NCI-H446 treated with DMSO at 0.1 percent for 48 hours (cell line): ENCODE measurements at places on chromosomes 11 and 22.

GRCh38 chr11:35316161-35316560, 103.2 kb downstream of the SLC1A2 start:
- no peak for DNase-seq

DNA sequence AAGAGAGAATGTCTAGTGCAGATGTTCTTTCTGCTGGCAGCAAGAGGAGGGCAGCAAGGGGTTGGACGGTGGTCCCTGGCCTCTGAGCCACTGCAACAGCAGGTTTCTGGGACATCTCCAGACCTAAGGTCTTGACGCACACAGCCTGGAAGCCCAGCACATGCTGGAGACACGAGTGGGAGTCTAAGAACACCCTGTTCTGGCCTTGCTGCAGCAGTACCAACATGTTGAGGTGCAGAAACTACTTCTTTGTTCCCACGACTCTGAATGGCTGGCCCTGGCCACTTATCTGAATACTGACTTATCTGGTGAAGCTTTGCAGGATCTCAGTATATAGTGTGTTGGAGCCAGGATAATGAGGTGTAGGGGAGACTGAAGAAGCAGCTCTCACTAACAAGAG, 6.8 kb downstream of the MICAL2 start:
- DNase-seq, result no peak

- no peak for DNase-seq
Measured at GRCh38 chr11:74776546-74776945, 27.9 kb downstream of the RNF169 start.

GRCh38 chr22:19663821-19664355, 50.4 kb upstream of the SEPTIN5 start:
- DNase-seq, result peak; percentile 43

DNA sequence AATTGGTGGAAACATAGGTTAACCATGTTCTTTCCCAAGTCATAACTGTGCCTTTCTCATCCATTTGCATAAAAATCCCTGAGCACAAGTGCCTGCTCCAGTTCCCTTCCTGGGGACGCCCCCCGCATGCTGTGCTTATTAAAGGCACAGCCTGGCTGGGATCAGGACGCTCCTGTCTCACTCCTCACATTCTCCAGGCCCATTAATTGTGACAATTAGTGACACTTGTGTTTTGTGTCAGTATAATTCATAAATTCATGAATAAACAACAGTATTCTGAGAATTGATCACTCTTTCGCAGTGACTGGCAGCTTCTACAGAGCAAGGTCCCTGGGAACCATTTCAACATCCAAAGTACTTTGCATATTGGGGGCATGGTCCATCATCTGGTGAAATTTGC, 1354.4 kb downstream of the TBC1D22A start:
- no peak for DNase-seq

DNA sequence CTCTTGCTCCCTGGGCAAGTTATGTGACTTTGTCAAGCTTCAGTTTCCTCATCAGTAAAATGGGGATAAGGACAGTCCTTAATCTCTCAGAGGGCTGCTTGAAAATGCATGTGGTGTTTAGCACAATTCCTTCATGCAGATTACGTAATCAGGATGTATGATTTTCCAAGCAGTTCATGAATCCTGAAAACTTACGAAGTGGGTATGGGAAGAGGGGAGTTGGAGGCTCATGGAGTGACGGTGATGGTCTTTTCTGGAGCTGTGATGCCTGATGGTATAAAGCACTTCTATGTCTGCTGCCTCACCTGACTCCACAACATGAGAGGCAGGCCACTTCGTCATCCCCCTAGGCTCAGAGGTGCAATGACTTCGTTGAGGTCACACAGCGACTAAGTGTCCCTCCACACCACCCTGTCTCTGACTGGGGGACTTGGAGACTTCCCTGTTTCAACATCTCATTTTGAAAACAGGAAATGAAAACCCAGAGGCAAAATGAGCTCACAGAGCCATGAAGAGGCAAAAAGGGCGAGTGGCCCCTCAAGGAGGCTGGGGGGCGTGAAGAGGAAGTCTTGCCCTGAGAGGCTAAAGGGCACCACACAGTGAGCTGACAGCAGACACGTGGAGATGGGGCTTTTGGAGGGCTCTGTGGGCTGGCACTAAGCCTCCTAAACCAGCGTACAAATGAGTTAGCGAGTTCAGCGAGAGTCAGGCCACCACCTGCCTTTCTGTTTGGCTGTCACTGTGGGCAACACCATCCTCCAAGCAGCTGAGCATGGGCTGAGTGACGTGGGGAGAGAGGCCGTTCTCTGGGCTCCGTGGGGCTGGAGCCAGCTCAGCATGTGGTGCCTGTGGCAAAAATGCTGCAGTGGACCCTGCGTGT, 10.1 kb downstream of the MCM5 start:
- no peak for DNase-seq

GRCh38 chr11:7253800-7254199, 2.1 kb downstream of the SYT9 start:
- DNase-seq, result no peak

DNA sequence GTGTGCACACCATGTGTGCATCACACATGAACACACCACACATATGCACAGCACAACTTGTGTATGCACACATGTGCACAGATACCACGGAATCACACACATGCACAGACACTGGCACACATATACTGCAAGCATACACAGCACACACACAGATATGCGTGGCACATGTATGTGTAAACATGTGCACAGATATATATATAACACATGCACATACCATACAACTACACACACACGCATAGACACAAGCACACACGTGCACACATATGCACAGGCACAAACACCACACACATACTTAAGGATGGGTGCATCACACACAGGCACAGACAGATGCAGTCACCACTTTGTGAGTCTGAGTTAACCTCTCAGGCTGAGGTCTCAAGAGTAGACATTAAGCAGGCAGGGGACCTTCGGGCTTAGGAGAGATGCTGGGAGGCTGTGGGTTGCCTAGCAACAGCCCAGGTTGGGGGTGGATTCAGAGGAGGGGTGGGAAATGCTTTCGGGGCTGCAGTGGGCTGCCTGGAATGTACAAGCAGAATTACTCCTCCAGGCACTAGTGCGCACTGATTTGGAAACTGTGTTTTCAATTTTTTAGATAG, 82.9 kb downstream of the MYO18B start:
- DNase-seq, result no peak

DNA sequence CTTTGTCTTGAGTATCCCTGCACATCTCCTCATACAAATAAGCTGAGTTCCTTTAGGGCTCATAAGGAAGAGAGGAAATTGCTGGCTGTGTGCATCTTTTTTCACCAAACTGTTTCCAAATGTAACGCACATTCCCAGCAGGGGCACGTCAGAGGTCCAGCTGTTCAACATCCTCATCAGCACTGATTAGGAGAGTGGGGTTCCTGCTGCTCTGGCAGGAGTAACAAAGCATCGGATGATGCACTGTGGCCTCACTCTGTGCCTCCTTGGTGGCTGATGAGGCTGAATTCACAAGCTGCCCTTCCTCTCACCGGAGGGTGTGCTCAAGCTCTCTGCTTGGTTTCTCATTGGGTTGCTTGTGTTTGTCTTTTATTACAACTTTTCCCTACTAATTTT, 35.5 kb upstream of the SLC25A1 start:
- no peak for DNase-seq

DNA sequence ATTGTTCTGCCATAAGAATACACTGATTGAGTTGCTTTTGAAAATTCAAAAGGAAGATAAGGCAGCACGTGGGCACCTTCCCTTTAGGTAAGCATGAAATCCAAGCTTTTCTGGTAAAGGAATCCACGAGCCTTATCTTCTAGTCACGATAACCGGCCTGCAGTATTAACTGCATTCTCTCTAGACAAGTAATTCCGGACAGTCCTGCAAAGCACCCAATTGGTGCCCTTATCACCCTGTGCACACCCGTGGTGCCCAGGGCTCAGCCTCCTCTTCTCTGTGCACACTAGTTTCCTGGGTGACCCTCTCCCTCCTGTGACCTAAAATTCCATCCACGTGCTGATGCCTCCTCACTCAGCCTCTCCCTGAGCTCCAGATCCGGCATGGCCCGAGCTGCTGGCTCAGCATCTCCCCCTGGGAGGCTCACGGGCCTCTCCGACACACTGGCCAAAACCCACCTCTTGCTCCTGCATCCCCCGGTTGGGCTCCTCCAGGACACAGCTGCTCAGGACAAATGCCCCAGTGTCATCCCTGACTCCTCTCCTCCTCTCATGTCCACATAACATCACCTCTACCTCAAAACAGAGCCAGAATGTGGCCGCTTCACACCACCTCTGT, 63.7 kb downstream of the PACSIN2 start:
- no peak for DNase-seq

GRCh38 chr11:30735946-30736345, 149.8 kb upstream of the MPPED2 start:
- DNase-seq, result no peak

- DNase-seq, result no peak
Measured at GRCh38 chr11:62959422-62959980, 25.3 kb downstream of the SLC22A6 start.

GRCh38 chr11:16126362-16126761, 230.0 kb downstream of the SOX6 start:
- DNase-seq, result no peak

DNA sequence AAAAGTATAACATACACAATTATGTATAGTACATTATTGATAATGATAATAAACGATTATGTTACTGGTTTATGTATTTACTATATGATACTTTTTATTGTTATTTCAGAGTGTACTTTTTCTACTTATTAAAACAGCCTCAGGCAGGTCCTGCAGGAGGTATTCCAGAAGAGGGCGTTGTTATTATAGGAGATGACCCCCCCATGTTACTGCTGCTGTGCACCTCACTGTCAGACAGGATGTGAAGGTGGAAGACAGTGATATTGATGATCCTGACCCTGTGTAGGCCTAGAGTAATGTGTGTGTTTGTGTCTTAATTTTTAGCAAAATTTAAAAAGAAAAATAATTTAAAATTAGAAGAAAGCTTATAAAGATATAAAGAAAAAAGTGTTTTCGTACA, 57.6 kb downstream of the REXO2 start:
- no peak for DNase-seq

GRCh38 chr11:78647986-78648875, 73.6 kb upstream of the NARS2 start:
- DNase-seq, result no peak

DNA sequence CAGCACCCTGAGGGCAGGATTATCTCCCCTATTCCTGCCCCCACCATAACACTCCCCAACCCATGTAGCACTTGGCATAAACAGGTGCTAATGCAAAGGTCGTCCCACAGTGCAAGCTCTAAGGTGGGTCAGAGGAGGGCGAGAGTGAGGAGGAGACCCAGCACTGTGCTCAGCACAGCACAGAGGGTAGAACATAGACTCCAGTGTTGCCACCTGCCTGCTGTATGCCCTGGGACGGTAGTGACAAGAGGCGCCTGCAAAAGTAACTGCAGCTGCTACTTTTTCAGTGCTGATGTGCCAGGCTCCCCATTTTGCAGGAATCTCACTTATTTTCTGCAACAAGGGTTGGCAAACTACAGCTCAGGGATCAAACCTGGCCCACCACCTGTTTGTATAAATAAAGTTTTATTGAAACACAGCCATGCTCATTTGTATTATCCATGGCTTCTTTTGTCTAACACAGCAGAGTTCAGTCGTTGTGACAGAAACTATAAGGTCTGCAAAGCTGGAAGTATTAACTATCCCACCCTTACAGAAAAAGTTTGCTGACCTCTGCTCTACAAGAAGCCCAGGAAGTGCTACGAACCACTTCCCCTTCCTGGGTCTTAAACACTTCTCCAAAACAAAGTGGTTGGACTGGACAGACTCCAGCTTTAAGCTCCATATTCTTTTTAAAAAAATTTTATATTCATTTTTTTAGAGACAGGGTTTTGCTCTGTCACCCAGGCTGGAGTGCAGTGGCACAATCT, 16.9 kb upstream of the CDC42BPG start:
- no peak for DNase-seq

DNA sequence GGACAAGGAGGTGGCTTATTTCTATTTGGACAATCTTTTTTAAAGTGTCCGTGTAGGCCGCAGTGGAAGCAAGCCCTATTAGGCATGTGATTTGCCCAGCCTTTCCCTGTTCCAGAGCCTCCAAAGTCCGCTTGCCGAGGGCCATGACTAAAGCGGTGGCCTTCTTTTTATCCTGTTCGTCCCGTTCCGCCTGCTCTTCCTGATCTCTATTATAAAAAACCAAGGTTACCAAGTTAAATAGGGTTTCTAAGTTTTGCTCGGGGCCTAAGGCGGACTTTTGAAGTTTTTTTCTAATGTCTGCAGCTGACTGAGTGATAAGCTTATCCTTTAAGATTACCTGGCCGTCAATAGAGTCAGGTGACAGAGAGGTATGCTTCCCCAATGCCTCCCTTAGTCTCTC, 21.6 kb upstream of the MUC15 start:
- no peak for DNase-seq

DNA sequence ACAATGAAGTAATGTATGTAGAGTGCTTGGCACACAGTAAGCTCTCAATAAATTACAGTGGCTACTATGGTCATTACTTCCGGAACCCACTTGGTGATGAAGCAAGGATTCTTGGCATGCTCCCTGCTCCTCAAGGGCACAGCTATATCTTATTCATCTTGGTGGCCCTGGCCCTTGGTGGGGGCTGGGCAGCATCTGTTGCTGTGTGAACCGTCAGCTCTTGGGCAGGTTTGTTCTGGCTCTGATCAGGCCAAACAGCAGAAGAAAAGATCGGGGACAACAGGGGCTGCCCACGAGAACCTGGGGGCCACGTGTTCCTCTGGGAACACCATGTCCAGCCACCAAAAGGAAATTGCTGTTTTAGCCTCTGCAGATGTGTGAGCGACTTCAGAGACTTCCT, 136.9 kb upstream of the SYT13 start:
- no peak for DNase-seq

DNA sequence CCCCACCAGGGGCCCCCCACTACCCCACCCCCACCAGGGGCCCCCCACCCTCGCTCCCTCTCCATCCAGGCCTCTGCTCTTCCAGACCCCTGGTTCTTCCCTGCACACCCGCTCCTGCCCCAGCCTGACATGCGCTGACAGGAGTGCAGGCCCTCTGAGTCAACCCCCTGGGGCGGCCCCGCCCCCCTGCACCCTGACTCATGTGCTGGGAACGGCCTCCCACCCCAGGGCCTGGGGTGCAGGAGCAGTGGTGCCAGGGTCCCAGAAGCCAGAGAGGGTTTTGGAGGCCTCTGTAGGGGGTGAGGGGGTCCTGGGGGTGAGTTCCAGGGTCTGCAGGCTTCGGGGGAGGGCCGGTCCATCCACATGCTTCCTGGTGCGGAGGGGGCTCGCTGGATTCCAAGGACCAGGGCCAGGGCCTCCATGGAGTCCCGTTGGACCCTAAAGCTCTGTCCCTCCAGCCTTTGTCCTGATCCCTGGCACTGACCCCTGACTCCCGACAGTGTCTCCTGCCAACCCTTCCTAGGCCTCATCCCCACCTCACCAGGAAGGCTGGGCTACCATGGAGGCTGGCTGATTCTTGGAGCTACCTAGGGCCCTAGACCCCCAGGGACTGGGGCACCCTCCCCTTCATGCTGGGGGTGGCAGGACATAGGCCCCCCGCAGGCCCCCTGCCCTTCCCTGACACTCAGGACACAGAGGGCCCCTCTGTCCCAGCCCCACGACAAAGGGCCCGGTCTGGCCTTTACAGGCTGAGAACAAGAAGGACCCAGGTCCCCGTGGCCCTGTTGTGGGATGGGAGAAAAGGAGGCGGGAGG, 583 bp upstream of the PKP3 start:
- no peak for DNase-seq

- no peak for DNase-seq
Measured at GRCh38 chr11:6962673-6963072, 36.4 kb downstream of the ZNF215 start.

- no peak for DNase-seq
Measured at GRCh38 chr11:125407046-125407445, 89.0 kb downstream of the FEZ1 start.

- DNase-seq, result no peak
Measured at GRCh38 chr11:8788616-8789015, 106.0 kb downstream of the RPL27A start.
